IPS DF 19.7 (cell line): ENCODE measurements at places on chromosomes 1 and 21.

- no peak for DNase-seq
These were observed 74.4 kb downstream of the CD58 start for GRCh38 chr1:116496380-116496779.

DNA sequence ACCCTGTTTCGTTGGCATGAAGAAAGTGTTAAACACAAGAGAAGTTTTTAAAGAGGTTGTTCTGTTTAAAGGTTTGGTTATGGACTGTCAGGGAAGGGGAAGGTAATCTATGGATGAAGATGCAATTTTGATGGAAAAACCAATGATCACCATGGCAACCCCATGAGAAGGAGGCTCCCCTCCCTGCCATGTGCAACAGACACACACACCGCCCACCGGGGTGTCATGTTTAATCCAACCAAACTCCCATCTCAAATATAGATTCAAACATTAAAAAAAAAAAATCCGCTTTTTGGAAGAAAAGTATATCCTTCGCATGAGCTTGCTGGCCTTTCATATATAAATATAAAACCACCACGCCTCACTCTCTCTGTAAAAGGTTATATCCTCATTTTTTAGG, 80.9 kb upstream of the KRTAP19-8 start:
- no peak for DNase-seq

GRCh38 chr1:147721716-147722115, 38.7 kb downstream of the GJA5 start:
- no peak for DNase-seq

GRCh38 chr1:180156631-180157091, 2.0 kb downstream of the QSOX1 start:
- no peak for DNase-seq

DNA sequence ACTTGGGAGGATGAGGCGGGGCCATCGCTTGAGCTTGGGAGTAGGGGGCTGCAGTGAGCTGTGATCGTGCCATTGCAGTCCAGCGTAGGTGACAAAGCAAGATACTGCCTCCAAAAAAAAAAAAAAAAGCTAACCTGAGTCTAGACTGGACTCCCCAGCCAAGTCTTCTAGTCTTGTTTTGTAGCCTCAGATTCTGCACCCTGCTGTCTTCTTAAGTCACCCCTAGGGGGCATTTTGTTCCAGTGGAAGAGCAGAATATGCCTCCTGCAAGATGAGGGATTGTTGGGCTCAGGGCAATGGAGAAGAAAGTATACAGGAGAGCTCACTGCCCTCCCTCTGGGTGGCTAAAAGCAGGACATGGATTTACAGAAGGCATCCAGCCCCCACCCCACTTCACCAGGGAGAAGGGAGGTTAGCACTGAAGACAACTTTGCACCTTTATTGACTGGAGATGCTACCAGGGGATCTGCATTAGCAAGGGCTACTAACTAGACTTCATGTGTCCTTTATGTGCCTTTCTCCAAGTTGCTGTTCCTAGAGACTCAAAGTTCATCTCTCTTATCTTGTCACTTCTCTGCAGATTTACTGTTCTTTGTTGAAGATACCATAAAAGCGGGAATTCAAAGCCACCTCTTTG, 15.3 kb upstream of the RNF187 start:
- DNase-seq, result no peak

DNA sequence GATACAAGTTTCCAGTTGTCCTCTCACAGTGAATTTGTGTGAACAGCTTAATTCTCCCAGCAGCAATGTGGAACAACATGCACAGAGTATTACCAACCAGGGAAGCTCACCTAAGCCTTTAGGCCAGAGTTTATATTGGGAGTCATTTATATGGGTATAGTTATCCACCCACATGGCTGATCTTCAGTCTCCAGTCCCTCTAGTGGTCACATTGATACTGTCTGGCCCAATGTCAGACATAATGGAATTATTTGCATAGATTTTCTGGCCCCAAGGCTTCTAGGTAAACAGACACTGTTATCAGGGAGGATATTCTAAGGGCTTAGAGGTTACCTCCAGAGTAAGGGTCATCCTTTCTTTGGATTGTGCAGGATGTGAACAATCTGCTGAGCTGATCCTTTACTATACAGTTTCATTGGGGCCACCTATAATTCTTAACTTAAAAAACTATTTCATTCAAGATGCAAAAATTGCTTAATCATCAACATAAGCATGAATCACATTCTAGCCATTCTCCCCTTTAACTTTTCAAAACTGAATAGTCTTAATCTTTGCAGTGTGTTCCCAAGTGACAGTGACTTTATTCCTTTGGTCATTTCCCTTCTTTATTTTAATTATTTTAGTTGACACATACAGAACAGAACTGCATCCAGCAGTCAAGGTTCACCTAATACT, 210.9 kb downstream of the LTN1 start:
- no peak for DNase-seq
